Activated CD8-positive, alpha-beta memory T cell treated with anti-CD3 and anti-CD28 coated beads, Interleukin-2, amount 50 U/mL, for 4 hours (primary cell): ENCODE measurements at places on chromosomes 12 and 14.

GRCh38 chr12:24463375-24463774 lies 485.5 kb downstream of the BCAT1 start:
- no peak for DNase-seq

- DNase-seq: no peak
These were observed 1.2 kb upstream of the LRP1-AS start for GRCh38 chr12:57148469-57149244.

GRCh38 chr12:104248444-104248843 lies 32.9 kb downstream of the TXNRD1 start:
- no peak for DNase-seq

GRCh38 chr12:4909734-4910501 lies at the start of gene KCNA1:
Gene KCNA1 (plus strand): TSS chr12:4909905. CDS start chr12:4911379, 1,474 bp downstream.
- DNase-seq: no peak

DNA sequence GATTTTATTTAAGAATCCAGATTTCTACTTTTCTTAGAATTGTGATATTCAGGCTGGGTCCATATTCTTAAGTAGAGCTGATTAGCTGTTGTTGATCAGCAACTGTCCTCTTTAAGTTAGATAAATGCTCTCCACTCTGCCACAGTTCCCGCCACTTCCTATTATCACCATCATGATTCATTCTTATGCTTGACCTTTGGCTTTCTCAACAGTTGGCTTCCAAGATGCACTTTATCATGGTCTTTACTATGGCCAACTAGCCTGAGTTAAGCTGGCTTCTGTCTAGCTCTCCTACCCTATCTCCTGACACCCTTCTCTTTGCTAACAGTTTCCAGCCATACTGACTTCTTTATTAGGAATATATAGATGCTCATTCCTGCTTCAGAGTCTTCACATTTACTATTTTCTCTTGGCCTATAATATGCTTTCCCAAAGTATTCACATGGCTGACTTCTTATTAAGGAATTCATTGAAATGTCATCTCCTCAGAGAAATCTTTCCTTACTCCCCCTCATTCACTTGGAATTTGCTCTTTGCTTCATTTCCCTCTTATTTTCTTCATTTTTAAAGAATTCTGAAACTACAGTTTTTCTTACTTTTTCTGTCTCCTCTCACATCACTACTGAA lies 149.0 kb upstream of the IGF1 start:
- DNase-seq: no peak

DNA sequence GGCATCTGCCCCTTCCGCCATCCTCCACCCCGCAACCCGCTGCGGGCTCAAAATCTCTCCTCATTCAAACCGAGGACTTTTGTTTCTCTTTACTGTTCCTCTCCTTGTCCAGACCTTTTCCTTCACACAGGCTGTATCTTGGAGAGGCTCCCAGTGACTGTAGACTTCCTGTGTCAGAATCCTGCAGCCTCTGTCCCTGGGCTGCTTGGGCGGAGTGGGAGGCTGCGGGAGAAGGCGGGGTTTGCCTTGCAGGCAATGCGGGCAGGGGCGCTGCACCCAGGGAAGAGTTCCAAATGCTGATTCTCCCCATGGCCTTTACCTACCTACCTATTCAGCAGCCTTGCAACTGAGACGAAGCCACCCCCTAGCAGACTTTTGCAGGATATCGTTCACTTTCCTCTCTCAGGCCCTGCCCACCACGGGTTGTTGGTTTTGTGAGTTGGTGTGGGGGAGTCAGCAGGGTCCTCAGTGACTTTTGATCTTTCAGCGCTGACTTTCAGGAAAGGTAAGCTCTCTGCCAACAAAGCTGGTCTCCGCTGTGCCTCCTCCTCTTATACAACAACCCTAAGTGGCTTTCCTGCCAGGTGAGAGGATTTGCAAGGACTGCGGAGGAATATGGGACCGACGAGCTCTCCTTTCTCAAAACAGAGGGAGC lies 79.0 kb upstream of the KCNA1 start:
- DNase-seq: no peak

- DNase-seq: no peak
These were observed 103.1 kb downstream of the SEC23A start for GRCh38 chr14:38999949-39000348.

DNA sequence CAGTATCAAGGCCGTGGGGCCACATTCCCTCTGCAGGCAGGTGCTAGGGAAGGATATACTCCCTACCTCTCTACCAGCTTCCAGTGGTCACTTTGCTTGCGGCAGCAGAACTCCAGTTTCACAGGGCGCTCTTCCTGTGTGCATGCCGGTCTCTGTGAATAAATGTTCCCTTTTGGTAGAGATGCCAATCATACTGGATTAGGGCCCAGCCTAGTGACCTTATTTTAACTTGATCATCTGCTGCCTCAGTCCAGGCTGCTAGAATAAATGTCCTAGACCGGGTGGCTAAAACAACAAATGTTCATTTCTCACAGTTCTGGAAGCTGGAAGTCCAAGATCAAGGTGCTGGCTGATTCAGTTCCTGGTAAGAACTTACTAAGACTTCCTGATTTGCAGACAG lies 198.8 kb upstream of the TMEM132C start:
- no peak for DNase-seq

GRCh38 chr14:64208981-64209380 lies 85.2 kb downstream of the ESR2 start:
- no peak for DNase-seq

DNA sequence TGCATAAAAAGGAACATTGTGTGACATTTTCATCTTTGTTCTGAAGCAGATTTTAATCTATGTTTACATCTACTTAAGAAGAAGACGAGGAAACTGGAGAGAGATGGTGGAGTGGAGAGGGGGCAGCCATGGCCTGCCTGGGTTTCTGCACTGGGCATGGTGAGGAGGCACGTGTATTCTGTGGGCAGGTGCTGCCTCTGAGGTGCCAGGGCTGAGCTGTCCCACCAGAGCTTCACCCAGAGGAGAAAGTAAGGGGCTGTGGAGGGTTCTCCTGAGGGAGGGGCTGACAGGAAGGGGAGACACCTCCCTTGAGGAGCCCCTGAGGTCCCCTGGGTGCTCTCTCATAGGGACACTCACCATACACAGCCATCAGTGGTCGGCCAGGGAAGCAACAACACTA lies 372.4 kb upstream of the OR4E1 start:
- no peak for DNase-seq

DNA sequence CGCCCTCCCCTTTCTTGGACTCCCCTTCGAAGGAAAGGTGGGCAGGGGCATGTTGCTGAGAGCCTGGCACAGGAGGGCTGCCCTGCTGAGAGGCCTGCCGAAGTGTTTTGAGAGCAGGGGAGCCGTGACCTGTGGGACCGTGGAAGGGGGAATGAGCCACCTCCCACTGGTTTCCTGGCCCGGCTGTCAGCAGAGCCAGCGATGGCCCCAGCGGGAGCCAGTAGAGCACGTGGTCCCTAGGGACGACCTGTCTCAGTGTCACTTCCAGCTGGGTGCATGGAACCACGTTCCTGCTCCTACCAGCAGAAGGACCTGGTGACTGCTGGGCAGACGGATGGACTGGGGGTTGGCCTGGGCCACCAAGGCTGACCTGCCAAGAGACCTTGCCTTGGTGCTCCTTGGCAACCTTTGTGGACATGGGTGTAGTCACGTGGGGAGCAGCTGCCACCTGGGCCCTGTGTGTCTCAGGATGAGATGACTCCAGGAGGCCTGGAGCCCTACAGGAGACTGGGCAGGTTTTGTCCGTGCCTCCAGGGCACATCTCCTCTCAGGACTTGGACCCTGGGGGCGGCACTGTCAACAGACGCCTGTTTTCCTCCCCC lies 34.6 kb downstream of the BEGAIN start:
- DNase-seq: no peak

DNA sequence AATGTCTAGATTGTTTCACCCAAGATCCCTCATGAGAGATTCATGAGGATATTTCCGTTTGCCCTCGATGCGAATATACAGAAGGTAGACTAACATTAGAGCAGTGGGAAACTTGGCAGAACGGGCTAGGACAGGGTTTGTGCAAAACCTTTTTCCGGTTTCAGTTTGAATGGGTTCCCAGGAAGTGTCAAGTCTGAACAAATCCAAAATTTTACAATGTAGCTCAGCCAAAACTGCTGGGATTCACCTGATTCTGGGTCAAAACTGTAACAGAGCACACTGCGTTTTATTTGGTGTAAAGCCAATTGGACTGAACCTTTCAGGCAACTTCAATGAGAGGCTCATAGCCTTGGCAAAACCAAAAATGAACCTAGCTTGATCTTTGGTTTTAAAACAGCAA lies 337.8 kb upstream of the DIO2 start:
- DNase-seq: no peak

DNA sequence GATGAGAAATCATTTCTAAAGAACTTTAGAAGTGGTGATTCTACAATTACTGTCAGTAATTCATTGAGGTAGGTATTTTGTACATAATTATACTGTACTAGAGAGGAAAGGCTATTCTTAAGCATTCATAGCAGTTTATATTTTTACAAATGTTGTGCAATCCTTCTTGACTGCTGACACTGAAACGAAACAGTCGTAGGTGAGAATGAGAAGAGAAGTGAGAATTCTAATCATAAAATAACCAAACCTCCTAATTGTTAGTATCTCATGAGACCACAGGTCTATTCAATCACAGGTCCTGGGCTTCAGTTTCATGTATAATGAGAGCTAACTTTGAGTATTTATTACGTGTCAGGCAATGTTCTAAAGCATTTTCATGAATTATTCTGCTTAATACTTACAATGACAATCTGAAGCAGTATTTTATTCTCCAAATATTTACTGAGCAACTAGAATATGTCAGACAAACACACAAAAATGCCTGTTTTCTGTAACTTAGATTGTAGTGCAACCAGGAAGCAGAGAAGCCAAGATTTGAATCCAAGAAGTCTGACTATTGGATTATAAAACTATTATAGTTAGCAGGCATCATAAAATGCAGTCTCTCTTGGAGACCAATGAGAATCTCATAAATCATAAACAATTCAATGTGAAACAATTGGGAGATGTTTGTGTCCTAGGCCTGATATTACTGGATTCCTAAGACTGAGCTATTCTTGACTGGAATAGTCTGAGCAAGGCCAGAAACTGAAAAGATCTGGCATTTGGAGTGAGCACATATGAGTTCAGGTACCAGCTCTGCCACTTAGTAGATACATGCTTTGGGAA lies 24.3 kb downstream of the RERG start:
- no peak for DNase-seq

GRCh38 chr14:81385419-81385818 lies 14.7 kb downstream of the STON2 start:
- DNase-seq: no peak

DNA sequence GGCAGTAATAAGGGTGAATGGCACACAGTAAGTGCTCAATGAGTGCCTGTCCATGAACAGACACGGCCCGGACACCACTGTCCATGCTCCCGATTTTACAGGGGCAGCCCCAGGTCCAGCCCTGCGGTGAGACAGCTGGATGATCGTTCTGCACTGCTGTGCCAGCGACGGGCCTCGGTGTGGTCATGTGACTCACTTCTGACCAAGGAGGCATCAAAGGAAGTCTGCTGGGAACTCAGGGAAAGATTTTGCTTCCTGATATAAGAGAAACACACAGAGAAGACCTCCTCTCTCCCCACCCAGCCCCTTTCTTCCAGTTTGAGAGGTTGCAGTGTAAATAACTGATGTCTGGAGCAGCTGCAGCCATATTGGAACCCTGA lies 126.6 kb downstream of the SCARB1 start:
- no peak for DNase-seq

GRCh38 chr12:101792046-101792931 lies 38.5 kb downstream of the GNPTAB start:
- no peak for DNase-seq

DNA sequence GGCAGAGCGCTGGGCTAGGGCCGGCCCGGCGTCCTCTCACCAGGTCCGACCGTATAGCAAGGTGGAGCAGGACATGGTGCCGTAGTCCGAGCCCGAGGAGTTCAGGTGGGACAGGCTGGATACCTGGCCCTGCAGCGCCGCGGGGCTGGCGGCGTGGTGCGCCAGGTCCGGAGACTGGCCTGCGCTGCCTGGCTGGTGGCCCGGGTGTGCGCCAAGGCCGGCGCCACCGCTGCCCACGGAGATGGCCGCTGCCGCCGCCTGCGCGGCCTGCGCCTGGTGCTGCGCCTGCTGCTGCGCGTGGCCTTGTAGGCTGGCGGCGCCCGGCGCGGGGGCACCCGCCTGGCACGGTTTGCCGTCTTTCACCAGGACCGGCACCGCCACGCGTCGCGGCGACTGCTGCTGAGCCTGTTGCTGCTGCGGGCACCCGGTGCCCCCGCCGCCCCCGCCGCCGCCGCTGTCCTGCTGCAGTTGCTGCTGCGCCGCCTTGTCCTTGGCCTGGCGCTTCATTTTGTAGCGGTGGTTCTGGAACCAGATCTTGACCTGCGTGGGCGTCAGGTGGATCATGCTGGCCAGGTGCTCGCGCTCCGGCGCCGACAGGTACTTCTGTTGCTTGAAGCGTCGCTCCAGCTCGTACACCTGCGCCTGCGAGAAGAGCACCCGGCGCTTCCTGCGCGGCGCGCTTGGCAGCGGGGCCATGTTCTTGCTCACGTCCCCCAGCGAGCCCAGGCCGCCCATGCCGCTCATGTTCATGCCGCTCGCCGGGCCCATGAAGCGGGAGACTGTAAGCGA lies 2.6 kb downstream of the NKX2-1 start:
- DNase-seq: no peak

DNA sequence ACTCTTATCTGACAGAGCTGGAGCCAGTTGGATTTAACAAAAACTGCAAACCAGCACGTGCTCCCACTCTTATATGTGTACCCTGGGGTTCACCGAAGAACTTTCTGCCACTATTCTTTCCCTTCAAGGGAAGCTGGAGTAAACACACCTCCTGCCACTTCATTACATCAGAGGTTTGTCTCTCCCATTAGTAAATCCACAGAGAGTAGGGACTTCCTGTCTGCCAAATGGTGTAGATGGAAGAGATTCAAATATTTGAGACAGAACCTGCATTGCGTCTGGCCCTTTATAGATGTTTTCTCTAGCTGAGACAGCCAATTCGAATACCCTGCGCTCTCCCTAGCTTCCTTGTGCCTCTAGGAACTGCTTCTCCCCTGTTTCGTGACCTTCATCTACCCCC lies 29.1 kb upstream of the AEBP2 start:
- no peak for DNase-seq

DNA sequence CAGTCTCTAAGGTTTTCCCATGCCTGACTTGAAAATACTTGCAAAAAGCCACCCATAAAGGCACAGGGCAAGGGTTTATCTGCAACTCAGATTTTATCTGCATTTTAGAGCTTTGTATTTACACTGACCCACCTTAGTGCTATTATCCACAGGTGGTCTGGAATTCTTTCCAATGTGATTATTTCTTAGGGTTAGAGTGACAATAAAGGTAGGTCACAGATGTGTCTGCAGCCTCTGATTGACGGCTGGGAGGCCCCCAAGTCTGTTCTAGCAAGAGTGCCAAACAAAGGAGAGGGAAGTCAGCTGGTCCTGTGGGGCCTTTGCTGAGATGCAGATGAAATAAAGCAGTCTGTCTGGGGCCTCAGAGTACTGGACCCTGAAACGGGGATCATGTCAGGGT lies 64.0 kb downstream of the FRMD6 start:
- no peak for DNase-seq

DNA sequence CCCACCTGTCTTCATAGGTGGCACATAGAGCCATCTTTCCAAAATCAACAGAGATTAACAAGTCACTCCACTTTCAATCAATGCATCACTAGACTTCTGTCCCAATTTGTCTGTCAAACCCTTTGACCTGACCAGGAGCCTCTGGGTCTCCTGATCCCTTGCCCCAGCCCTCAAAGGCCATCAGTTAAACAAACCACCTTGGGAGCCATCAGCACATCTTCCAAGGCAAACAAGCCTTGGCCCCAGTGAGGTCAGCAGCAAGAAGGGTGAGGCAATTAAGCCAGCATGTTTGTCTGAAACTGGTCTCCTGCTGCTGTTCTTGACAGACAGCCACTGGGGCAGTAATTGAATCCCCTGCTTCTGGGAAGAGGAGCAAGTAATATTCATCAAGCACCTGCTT lies 742.8 kb upstream of the TBX3 start:
- DNase-seq: no peak
